ENCODE measurements at places on chromosomes 4 and X. TPM values are rescaled to one million over a fixed set of nuclear protein-coding genes. Genes with fewer than 3 reads are reported as not detected.
A peak's percentile ranks its signal among the peaks of the same experiment; 100 is the strongest.

The GIMD1 gene
- total RNA-seq: not detected

GRCh38 chrX:30971774-30972603 lies 82.9 kb upstream of the TAB3 start:
- peak; percentile 58 for DNase-seq

DNA sequence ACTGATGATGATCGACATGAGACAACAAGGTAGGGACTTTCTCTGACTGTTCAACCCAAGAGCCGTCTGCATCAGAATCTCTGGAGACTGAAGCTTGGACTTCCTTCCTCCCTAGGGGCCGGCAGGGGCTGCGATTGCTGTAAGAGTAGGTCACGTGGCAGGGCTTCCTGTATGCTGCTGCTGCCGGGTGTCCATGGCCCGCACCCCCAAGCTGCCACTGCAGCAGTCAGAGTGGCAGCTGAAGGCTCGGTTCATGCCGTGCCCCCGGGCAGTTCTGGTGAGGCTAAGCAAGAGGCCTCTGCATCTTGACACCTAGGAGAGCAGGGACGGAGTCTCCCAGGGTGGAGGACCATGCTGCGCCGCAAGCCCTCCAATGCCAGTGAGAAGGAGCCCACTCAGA lies at the start of gene SASH3:
Gene SASH3 (plus strand): TSS at position 203 of the 400 bp plus-strand sequence. CDS start 149 bp downstream, at position 352.
- no peak for DNase-seq

- DNase-seq: no peak
These were observed 38.9 kb upstream of the C4orf50 start for GRCh38 chr4:6056976-6057766.

DNA sequence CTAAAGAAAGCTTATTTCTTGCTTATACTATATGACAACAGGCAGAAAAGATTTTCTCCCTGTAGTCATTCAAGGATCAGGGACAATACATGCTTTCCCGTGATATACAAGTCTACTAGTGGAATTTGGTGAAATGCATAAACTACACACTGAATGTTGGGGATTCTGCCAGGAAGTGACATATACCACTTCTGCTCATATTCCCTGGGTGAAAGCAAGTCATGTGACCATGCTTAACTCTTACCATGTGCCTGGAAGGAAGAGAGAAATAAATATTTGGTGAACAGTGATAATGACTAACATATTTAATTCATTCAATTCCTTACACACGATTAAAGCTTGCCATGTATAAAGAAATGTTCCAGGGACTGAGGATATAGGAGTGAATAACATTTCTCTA lies 534.6 kb downstream of the PPARGC1A start:
- no peak for DNase-seq

DNA sequence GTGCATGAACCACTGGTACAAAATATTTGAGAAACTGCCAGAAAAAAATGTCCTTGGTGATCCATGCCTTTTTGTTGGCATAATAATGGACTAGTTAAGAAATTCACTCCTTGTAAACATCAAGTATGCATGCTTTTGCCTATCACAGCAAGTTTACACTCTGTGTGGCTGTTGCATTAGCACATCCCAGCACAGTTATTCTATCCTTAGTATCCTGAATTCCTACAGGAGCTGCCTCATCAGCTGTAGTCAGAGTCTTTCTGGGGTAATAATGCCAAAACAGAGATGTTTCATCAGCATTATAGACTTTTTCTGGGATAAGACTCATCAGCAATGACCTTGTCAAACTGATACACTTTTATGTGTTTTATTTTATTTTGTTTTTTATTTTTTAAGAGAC lies 82.8 kb downstream of the CHIC2 start:
- DNase-seq: no peak

Measured in myocyte (in vitro differentiated cells).